Inflammatory macrophage treated with lipopolysaccharide for 4 hours (primary cell): ENCODE measurements at places on chromosomes 12 and 14.
A peak's percentile ranks its signal among the peaks of the same experiment; 100 is the strongest.

DNA sequence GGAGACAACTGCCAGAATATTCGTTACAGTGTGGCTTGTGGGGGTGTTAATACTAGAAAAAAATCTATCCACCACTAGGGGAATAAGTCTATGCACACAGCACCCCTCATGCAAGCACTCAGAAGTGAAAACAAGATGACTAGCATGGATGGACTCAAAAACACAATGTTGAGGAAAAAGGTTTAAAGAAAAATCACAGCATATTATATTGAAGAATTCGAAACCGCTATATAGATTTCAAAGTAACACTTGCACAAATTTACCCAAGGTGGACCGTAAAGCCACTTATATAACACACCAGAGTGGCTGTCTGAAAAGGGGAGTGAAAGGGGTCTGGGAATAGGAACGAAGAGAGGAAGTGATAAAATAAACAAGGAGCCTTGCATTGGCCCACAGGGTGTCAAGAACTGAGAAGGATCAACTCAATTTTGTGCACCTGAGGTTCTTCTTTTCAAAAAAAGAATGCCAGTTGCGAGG, 544 bp downstream of the ABCD4 start:
- peak; percentile 64 for DNase-seq

GRCh38 chr14:54333511-54333910, 63.3 kb upstream of the CDKN3 start:
- DNase-seq = no peak

DNA sequence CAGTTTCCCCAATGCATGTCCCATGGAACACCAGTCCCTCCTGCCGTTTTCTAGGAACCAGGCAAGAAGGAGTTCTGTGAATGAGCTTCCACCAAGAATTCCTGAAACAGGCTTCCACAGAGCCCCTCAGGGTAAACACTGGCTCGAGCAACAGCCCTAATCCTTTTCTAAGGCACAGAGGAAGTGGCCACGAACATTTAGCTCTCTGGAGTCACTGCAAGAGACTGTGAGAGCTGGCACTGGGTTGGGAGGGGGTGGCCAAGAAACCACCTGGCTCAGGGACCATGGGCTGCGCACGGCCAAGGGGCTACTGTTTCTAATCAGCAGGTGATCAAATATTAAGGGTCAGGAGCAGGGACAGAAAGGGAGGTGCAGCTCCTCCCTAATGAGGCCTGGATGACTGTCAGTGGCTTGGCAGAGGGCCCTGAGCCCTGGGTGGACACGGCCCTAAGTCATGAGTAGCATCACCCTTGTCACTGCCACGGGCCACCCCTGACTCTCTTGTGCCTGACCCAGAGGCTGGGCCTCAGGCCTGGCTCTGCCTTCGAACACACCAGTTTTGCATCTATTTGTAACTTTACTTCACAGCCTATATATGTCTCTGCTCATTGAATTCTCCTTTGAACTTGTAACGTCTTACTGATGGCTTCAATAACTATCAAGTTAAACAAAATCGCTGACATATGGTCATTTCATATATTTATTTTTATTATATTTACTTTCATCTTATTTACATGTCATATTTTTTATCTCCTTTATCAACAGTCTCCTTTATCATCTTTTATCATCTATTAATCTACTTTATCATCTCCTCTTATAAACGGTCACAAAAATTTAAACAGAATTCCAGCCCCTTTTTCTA, 154.0 kb downstream of the DICER1 start:
- DNase-seq = no peak

GRCh38 chr12:52216100-52216499, 16.9 kb upstream of the KRT7 start:
- no peak for DNase-seq

DNA sequence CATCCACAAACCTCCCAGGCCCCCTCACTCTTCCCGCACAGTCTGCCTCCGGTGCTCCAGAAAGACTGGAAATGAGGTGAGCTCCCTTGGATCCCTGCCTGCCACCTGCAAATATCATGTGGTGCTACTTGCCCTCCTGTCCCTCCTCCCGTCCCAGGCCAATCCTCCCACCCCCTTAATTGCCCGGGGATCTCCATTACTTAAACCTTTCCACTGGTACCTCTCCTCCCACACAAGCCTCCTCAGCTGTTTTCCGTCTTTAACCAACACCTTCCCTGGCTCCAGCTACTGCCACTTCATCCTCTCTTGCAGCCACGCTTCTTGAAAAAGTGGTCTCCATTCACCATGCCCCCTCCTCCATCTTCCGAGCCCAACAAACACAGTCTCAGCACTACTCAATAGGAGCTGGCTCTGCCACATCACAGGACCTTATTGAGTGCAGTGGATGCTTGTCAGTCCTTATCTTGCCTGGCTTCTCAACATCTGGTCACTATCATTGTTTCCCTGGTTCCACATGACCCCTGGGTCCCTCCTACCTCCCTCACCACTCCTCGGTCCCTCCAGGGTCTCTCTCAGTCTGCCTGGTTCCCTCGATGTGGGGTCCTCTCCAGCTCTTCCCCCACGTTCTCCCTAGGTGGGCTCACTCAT, 11.5 kb downstream of the FAIM2 start:
- no peak for DNase-seq

DNA sequence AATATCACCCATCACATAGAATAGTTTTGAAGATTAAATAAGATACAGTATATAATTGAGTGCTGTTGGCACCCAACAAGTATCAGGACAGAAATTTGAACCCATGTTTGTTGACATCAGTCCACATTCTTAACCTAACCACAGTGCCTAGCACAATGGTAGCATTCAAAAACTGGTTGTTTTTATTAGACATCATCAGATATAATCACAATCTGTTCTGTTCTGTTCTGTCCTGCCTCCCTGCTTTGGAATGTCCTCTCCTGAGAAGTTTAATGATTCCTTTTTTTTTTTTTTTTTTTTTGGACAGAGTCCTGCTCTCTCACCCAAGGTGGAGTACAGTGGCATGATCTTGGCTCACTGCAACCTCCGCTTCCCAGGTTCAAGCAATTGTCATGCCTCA, 476.6 kb downstream of the RMST start:
- DNase-seq = no peak

GRCh38 chr12:104649217-104649824, 192.6 kb downstream of the CHST11 start:
- peak; percentile 78 for DNase-seq

DNA sequence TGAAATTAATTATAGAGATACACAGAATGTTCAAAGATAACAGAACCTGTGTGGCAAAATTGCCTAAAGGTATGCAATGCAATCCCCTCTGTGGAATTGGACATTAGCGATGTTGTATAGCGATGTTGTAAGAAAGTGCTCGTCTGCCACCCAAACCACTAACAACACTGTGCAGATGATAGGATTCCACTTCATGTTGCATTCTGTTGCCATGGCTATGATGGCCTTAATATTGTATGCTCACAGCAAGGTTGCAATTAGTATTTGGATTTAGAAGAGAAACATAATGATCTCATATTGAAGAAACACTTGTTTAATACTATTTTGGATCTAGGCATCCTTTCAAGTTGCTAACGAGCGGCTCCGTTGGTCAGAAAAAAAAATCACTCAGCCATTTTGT, 260.3 kb downstream of the BCAT1 start:
- no peak for DNase-seq
